Ecto neural progenitor cell (in vitro differentiated cells): ENCODE measurements at places on chromosomes 1 and 21.

DNA sequence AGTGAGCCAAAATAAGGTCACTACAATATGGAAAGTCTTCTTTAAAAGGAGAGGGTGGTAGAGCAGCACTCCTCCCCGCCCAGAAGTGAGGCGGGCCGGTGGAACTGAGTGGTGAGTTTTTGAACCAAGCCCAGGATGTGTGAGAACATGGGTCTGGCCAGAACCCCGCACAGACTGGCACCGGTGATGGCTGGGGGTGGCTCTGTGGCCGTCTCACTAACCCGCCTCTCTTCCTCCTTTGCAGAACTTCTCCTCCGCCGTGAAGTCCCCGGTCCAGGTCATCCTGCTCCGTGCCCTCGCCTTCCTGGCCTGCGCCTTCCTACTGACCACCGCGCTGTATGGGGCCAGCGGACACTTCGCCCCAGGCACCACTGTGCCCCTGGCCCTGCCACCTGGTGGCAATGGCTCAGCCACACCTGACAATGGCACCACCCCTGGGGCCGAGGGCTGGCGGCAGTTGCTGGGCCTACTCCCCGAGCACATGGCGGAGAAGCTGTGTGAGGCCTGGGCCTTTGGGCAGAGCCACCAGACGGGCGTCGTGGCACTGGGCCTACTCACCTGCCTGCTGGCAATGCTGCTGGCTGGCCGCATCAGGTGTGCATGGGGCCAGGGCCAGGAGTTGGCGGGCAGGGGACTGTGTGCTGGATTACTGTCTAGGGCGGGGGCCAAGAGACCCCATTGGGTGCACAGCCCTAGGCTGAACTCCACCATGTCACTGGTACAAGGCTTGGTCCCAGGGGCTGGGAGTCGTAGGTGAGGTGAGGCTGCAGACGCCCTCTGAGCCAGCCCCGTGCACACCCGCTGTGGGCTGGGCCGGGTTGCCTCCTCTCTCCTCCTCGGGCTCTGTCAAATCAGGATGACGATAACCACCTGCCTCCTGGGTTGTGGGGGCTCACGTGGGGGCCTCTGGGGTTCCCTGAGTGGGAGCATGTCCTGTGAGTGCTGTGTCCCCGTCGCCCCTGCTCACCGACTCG lies 12.4 kb downstream of the TMEM201 start:
- DNase-seq = no peak

DNA sequence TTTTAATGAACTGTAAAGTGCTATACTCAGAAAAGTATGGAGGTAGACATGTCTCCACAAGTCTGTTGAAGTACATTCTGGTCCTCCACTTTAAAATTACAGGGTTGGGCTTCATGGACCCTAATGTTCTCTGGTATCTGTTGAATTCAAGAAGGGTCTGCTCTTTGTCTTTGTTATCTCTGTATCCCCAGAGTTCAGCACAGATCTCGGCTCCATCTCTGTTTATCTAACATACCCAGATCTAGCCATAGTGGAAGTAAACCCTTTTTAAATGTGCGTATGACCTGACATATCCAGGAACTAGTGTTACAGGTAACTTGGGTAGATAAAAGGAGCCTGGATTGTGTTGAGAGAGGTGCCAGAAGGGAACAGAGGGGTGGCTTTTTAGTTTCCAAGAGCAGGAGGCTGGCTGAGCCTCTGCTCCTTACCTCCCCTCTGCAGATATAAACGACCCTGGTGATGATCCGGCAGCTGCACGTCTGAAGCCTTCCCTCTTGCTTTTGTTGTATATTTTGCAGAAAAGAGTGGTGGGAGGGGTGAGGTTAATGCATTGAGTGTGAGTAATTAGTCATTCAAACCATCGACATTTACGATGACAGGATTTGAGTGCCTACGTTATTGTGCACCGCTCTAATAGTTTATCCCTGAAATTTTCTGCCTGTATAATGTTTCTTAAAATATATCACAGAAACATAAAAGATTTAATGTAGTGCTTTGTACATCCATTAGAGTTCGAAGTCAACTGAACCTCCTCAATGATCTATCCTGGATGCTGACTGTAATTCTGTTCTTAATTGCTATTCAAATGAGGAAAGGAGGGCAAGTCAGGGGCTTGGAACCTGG lies 30.8 kb downstream of the ELAVL4 start:
- no peak for DNase-seq

DNA sequence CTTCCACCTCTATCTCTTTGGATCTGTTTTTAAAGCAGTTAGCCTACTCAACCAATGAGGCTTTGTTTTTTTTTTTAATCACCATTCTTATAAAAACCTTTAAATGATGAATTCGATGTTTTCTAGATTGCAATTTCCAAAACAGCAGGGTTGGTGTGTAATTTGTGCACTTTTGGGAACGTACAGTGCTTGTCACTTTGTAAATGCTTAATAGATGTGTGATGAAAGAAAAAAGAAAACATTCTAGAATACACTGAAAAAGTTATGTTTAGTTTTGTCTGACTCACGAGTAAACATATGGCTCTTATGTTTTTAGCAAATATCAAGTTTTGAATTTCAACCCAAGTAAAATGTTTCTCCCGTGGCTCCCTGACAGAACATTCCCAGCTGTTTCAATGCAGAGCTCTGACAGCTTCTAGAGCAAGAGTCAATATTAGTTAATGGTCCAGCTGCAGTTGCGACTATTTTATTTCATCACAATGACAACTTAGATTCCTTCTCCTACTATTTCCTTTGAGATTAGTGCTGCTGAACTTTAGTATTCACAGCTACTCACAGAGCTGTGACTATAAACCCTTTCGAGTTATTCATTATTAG lies 362.5 kb upstream of the ADAMTS5 start:
- DNase-seq = no peak

DNA sequence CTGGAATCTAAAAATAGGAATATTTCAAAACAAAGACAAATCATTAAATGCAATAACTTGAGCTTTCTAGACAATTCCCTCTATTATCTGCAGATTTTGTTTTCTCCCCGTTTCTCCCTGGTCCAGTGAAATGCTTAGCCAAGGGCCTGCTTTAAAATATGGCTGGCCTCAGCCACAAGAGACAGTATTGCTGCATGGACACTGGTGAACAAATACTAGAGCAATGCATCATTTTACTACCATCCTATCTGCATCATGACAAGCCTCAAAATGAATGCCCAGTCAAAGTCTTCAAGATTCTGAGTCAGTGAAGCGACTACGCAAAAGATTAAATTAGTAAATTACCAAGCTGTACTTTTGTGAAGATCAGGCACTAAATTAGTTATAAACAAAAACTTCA lies 80.5 kb downstream of the ENAH start:
- no peak for DNase-seq

DNA sequence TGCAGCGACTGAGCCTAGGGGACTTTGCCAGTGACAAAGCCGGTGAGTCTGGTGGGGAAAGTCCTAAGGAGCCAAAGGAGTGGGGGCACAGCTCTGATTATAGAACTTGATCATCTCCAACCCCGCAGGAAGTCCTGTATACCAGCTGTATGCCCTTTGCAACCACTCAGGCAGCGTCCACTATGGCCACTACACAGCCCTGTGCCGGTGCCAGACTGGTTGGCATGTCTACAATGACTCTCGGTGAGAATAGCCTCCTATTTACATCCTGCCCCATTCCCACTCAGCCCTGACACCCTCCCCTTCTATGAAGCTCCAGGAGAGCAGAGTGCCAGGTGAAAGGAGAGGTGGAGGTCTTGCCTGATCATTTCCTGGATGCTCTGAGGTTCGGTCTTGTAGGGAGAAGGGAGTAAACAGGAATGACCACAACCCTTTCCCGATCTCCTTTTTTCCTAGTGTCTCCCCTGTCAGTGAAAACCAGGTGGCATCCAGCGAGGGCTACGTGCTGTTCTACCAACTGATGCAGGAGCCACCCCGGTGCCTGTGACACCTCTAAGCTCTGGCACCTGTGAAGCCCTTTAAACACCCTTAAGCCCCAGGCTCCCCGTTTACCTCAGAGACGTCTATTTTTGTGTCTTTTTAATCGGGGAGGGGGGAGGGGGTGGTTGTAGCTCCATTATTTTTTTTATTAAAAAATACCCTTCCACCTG lies 1.2 kb upstream of the PPOX start:
- peak; percentile 46 for DNase-seq

- no peak for DNase-seq
Measured at GRCh38 chr1:151542710-151543129, 2.6 kb downstream of the TUFT1 start.

- no peak for DNase-seq
Measured at GRCh38 chr1:203045821-203046594, 19.7 kb downstream of the PPFIA4 start.

- no peak for DNase-seq
Measured at GRCh38 chr1:14055442-14056223, 355.6 kb downstream of the PRDM2 start.

- no peak for DNase-seq
Measured at GRCh38 chr1:206097381-206097780, 19.8 kb downstream of the AVPR1B start.

- DNase-seq = no peak
Measured at GRCh38 chr1:174105086-174105485, 54.2 kb upstream of the RABGAP1L start.

DNA sequence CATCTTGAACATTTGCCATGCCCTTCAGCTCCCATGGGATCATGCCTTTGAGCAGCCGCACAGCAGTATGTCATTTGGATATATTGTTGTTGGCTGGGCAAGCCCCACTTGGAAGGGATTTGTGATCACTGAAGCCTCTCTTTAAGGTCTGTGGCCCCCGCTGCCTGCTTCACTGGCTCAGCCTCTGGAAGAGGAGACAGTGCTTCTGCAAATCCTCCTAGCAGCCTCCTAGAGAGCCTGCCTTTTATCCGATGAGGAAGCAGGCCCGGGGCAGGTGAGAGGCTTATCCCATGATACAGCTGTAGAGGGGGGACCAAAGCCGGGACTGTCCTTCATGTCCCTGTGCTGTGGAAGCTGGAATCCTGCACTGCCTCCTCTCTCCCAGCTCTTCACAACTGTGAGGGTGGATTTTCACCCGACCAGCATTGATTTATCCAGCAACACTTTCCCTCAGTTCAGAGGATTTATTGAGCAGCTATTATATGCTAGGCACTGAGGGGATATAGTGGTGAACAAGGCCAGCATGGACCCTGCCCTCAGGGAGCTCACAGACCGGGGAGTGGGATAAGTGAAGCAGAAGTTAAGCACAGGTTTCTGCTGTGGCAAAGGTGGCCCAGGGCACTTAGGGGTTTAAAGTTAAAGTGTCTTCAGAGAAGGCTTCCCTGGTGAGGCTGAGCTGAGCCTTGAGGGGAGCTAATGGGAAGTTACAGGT lies 3.9 kb downstream of the TMEM61 start:
- DNase-seq = no peak

- DNase-seq = no peak
Measured at GRCh38 chr1:209875515-209875914, 47.7 kb downstream of the UTP25 start.

DNA sequence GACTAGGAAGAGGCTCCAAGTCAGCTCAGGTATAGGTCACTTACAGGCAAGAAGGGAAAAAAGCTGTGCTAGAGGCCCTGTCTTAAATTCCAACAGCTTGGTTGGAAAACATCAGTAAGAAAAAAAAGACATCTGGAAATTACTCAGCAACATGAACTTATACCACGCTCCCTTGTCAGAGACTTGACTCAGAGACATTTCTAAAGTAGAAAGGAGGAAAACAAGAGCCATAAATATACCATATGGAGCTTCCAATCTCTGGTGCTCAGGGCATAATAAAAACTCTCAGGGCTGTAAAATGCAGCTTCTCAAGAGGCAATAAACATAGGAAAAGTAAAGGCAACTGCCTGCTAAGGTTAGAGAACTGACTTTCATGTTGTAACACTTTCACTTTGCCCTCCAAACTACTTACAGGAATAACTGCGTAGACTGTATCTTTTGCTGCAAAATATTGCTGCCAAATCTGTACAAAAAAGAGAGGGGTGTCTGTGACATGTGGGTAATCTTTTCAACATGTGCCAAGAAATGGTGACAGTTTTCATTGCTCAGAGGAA lies 14.7 kb downstream of the ATPAF1 start:
- no peak for DNase-seq

GRCh38 chr1:184870319-184870718 lies 104.0 kb downstream of the NIBAN1 start:
- DNase-seq = no peak

DNA sequence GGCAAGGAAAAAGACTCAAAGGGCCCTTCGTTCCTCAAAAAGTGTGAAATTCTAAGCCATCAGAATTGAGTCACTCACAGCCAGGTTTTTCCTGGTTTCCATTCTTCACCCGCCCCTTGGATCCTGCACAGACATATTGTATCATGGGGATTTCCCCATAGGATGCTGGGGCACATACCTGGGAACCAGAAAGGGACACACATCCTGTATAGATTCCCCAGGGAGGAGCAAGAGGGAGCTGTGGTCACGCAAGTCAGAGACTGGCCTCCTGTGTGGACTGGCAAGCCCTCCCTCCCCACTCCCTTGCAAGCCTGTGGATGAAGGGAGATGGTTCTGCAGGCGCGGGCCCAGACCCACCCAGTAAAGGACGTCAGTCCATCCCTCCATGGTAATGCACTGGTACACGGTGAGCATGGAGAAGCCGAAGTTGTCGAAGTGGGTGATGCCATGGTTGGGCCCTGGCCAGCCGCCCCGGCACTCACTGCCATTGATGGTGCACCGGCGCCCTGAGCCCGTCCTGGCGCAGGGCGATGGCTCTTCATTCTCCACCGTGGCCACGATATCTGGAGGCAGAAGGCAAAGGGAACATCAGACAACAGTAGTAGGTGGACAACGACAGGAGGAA lies 23.2 kb downstream of the CACNA1S start:
- DNase-seq = no peak

GRCh38 chr1:104125970-104126369 lies 376.3 kb downstream of the AMY1C start:
- no peak for DNase-seq

DNA sequence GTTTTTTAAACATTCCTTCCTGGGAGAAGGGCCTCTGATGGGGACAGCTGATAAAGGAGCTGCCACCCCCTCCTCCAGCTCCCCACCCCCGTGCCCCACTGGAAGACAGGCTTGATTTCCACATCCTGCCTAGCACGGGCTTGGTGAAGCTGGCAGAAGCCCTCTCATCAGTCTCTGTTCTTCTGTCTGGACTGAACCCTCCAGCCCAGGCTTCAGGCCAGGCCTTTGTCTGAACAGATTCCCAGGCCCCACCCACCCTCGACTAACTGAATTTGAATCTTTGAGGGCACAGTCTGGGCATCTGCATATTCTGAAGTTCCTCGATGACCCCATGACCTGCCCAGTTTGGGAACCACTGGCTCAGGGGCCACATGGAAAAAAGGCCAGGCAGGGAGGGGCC lies 75.3 kb downstream of the CD58 start:
- DNase-seq = no peak
